NCI-H2107 (cell line): ENCODE measurements at places on chromosomes 12 and 14.

DNA sequence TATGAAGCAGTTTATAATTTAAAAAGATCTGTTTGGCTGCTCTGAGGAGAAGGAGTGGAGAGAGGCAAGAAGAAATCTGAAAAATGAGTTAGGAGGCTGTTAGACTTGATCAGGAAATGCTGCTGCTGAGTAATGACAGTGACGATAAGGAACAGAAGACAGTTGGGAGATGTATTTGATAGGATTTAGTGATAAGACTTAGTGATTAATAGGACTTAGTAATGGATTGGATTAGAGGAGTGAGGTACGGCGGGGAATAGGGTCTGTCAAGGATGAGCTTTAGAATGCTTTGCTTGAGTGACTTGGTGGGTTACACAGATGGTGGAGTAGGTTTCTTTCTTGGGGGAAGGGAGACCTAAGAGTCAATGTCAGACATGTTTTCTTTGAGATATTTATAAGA lies 31.7 kb downstream of the UNC79 start:
- DNase-seq = no peak

- no peak for DNase-seq
Observed at GRCh38 chr12:7395950-7396349, 48.0 kb downstream of the CD163L1 start.

DNA sequence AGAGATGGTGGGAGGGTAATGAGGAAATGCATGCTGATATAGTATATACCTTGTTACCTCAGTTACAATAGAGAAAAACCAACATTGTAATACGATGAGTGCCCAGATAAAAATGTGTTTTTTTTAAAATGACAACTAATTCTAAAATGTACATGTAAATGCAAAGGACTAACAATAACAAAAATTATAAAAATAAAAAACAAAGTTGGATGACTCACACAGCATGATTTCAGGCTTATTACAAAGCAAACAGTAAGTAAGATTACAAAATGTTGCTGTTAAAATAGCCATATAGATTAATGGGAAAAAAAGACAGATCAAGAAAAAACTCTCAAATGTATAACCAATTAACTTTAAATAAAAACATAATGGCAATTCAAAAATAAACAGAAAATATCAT lies 1099.4 kb downstream of the FSCB start:
- no peak for DNase-seq

GRCh38 chr12:24854017-24854416 lies 94.9 kb downstream of the BCAT1 start:
- no peak for DNase-seq

DNA sequence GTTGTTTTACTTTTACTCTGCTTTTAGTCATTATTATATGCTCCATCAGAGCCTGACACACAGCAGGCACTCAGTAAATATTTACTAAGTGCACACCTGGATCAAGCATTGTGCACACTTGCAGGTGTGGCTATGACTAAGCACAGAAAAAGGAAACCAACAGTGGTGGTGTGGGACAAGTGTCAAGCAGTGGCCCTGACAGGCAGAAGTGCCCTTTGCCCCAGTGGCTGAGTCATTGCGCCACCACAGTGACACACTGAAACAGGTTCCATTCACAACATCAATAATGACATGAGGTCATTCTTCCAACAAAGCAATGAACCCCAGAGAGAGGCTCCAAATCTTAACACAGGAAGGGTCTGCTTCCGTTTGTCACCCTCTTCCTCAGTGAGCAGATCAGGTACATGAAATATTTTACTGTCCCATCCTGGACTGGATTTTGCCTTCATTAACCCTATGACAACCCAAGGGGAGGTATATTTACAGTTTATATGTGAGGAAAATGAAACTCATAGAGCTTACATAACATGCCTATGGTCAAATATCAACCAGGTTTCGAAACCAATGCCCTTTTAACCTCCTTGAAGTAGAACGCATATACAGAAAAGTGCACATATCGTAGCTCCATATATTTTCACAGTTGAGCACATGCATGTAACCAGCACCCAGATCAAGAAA lies 82.6 kb upstream of the GTF2A1 start:
- peak; percentile 44 for DNase-seq

DNA sequence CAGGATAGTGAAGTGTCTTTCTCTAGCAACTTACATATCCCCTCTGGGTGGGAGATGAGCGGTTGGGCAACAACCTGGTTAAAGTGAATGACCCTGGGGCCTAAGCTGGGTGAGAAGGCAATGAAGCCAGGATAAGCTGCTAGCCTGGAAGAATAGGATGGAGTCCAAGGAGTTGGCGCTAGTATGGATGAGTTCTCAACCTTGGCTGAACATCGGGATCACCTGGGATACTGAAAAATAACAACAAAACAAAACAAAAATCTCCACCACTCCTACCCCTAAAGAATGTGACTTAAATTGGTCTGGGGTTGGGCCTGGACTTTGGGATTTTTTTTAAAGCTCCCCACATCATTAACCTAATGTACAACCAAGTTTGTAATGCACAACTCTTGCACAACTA lies 4.8 kb upstream of the RPS6KA5 start:
- DNase-seq = no peak

GRCh38 chr12:123232807-123233504 lies at the start of the genes MPHOSPH9 and MTRFR:
TSS of gene MPHOSPH9 (minus strand) at chr12:123233141. CDS start at chr12:123230364, 2,777 bp downstream.
TSS of gene MTRFR (plus strand) at chr12:123233436. CDS start at chr12:123253675, 20,239 bp downstream.
- DNase-seq = peak; percentile 99

GRCh38 chr12:118334939-118335567 lies 37.7 kb downstream of the TAOK3 start:
- DNase-seq = no peak

- no peak for DNase-seq
Observed at GRCh38 chr12:20183563-20183962, 184.8 kb upstream of the PDE3A start.

- no peak for DNase-seq
Observed at GRCh38 chr14:90760591-90761316, 55.5 kb downstream of the TTC7B start.

DNA sequence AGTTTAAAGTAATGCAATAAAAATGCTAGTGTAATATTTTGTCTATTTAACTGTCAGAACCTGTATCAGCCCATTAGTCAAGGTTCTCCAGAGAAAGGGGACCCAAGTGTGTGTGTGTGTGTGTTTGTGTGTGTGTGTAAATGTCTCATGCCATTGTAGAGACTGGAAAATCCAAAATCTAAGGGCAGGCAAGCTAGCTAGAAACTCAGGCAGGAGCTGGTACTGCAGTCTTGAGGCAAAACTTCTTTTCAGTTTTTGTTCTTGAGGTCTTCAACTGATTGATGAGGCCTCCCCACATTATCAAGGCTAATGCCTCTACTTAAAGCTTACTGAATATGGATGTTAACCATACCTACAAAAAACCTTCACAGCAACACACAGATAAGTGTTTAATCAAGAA lies 126.7 kb downstream of the PRKD1 start:
- no peak for DNase-seq

DNA sequence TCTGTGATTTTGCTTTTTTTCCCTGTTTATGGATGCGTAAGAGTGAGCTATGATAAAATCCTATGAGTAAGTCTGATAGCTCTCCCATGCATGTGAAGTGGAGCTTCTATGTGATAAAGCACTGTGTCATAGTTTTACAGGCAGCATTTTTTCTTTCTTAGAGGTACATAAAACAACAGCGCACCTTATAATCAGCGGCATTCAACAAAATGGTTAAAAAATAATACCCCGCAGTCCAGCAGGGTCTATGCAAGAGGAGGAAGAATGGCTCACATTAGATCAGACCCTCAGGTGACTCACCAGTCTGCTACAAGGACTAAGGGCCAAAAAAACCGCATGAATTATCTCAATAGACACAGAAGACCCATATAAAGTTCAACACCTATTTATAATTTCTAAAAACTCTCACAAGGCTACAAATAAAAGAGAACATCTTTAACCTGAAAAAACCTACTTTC lies 33.0 kb upstream of the TMEM179 start:
- no peak for DNase-seq

DNA sequence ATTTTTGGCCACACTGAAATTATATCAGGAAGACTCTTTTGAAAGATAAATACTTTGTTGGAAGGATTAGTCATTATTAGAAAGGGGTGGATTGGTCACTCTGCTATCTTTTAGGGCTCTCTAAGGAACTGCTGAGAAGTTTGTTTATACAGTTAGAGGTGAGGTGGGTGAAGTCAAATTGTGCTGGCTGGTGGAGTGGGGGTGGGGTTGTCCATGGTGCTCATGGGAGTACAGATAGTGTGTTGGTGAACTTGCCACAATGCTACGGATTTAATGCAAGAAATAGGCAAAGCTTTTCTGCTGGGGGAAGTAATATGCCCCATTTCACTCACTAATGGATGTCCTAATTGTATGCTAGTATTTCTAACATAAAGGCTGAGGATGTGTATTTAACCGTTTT lies 35.8 kb downstream of the SUSD6 start:
- no peak for DNase-seq

DNA sequence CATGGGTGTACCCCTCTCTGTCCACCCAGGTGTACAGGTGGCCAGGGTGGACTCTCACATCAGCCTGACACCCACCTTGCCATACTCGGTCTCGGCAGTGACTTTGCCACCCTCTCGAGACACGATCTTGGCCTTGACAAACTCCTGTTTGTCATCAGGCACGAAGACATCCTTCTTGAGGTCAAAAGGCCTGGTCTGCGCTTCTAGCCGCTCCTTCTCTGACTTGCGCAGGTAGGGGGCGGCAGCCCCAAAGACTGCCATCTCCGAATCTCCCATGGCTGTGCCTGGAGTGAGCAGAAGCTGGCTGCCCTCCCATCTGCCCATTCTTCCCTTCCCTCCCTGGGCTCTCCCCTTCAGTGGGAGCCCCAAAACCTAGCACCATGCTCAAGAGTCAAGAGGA lies 2.0 kb downstream of the MYH7 start:
- DNase-seq = no peak

DNA sequence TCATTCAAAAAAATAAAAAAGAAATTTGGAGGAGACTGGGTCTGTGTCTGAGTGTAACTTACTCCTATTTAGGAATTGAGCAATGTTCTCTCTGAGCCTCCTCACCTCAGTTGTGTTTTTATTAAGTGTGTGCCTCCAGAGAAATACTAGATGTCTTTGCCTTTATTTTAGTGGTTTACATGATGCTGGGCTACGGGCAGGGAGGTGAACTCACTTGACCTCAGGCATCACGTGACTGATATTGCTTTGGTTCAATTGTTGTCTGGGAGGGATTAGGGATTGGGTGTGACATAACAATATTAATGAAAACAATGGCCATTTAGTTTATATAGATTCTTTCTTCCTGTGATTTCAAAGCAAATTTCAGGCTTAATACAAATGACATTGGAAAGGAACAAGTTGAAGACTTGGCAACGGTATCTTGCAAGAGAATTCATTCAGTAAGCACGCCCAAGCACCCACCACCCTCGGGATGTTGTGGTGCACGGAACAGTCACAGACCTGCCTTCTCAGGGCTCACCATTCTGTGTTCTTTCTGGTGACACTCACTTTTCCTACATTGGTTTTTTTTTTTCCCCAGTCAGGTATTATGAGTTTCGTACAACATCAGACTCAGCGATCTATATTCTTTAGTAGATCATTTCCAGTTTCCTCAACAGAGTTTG lies 77.5 kb downstream of the BMP4 start:
- DNase-seq = no peak

DNA sequence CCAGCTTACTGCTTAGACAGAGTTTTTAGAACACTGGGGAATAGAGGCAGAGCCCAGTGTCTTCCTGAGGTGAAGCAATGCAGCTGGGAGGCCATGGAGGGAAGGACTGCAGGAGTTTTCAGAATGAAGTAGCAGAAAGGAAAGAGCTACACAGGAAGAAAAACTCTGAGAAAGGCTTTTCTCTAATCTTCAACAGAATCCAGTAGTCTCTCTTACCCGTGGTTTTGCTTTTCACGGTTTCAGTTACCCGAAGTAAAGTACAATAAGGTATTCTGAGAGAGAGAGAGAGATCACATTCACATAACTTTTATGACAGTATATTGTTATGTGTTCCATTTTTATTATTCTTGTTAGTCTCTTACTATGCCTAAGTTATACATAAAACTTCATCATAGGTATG lies 761.6 kb downstream of the BCL11B start:
- DNase-seq = no peak

DNA sequence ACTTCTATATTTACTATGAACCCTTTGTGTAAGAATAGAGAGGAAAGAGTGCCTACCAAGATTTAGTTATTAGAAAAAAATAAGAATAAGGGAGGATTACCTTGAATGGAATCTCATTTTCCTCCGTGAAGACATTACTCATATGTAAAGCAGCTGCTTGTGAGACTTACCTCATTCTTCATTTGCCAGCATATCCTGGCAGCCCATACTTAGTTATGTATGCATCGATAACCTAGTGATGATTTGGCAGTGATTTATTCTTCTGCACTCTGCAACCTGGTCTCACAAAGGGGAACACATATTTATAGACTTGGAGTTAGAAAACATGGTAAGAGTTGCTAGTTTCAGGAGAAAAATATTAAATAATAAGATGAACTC lies 56.8 kb downstream of the LRFN5 start:
- no peak for DNase-seq

GRCh38 chr12:34599530-34600513 lies 577.5 kb downstream of the ALG10 start:
- no peak for DNase-seq

- DNase-seq = no peak
Observed at GRCh38 chr12:51401900-51402299, 10.7 kb upstream of the GALNT6 start.

GRCh38 chr12:113019025-113019424 lies 37.5 kb upstream of the DTX1 start:
- DNase-seq = no peak

DNA sequence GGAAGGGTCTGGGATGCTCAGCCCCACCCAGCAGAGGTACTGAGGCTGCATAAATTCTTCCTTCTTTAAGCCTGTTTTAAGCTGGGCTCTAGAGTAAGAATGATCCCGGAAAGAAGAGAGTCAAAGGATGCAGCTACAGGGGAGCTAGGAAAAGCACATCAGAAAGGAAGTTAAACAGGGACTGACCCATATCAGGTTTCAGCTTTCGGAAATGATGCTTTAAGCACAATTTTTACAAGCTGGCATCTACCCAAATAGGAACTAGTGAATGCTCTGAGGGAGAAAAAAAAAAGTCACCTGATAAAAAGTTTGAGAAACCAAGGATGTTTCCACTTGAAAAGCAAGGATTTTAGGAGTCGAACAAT lies 22.0 kb downstream of the TSPAN8 start:
- DNase-seq = no peak

- no peak for DNase-seq
Observed at GRCh38 chr12:122672515-122672914, 30.6 kb downstream of the HCAR2 start.

DNA sequence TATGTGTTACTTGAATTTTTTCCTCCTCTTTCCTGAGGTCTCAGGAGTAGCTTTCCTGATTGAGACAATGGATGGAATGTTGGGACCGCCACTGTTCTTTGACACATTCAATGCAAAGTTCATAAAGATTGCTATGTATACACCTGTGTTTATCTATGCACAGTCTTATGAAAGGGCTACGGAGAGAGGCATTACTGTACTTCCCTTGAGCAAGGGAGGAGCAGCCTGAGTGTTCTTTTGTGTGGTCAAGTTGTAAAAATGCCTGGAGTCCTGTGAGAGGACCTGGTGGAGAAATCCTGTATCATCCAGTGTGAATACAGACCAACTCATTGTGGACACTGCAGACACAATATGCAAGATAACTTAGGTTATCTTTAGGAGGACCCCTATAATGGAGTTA lies 1.2 kb downstream of the SRGAP1 start:
- no peak for DNase-seq
